Testis (tissue), 5 donors: ENCODE measurements at places on chromosomes 7 and 10. TPM values are rescaled to one million over a fixed set of nuclear protein-coding genes. Genes with fewer than 3 reads are reported as not detected.

The INMT gene
- total RNA-seq = 41.2 TPM

DNA sequence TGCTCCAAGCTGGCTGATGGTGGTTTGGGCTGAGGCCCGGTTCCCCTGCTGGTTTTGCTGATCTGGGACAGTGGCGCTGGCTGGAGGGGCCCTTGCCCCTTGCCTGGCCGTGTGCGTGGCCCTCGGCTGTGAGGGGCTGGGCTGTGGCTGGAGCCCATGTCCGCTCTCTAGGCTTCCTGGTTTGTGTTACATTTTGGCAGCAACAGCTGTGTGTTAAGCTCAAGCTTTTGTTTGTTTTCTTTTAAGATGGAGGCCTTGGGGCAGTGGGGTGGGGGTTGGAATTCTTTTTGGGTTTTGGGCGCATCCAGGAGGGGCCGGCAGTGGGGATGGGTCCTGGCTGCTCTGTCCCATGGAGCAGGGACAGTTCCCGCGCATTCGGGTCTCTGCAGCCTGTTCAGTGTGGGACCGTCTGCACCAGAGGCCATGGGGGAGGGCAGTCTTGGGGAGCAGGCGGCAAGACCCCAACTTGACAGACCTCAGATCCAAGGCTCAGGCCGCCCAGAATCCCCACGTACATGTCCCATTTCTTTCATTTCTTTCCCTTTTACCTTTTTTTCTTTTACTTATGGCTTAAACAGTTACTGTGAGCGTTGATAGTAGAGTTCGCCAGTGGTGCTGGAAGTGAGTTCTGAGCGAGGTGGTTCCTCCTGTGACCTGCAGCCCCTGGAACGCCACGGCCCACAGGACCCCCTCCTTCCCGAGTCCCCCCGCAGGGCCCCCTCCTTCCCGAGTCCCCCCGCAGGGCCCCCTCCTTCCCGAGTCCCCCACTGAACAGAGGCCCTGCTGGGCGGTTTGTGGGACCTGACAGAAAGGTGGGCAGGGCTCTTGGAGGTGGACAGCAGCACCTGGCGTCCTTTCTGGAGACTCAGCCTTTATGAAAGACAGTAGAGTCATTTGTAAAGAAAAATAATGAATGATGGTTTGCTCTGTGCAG lies 75.3 kb downstream of the INPP5A start:
- no peak for DNase-seq

GRCh38 chr7:156668130-156668741 lies 27.7 kb downstream of the RNF32 start:
- DNase-seq = no peak

DNA sequence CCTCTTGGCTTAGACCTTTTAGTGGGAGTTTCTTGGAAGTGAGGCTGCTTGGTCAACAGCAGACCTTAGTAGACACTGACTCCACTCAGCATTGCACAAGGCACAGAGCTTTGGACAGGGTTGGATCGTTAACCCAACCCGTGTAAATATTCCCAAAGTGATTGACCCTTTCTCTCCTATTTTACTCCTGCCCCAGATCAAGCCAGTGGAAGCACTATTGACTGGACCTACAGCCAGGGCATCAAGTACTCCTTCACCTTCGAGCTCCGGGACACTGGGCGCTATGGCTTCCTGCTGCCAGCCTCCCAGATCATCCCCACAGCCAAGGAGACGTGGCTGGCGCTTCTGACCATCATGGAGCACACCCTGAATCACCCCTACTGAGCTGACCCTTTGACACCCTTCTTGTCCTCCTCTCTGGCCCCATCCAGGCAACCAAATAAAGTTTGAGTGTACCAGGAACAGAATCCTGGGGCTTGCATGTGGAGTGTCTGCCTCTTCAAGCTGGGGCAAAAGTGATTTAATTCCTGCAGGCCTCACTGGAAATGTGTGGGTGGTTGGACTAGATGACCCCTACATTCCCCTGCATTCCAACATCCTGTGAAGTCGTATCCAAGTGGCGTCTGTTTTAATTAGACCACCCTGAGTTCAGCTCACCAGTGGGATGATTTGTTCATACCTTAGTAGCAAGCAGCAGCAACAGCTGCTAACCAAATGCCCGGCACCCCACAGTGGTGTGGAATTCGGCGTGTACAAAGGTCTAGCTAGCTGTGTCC lies 7.5 kb downstream of the CPA1 start:
- DNase-seq = no peak

DNA sequence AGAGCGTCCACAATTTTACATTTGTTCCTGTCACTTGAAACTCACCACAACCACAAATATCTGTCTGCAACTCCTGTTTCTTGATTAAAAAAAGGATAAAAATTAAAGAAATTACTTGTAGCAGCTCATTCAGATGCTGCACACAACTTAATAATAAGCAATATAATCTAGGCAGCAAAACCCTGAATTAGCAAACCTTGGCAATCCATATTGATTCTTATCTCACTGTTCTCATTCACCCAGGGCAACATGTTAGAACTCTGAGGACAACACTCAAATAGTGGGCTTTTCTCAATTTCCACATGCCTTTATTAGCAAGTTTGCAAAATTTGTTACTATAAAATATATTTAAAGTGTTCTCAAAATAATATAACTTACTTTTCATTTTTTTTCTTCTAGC lies 38.9 kb downstream of the BAZ1B start:
- DNase-seq = no peak

DNA sequence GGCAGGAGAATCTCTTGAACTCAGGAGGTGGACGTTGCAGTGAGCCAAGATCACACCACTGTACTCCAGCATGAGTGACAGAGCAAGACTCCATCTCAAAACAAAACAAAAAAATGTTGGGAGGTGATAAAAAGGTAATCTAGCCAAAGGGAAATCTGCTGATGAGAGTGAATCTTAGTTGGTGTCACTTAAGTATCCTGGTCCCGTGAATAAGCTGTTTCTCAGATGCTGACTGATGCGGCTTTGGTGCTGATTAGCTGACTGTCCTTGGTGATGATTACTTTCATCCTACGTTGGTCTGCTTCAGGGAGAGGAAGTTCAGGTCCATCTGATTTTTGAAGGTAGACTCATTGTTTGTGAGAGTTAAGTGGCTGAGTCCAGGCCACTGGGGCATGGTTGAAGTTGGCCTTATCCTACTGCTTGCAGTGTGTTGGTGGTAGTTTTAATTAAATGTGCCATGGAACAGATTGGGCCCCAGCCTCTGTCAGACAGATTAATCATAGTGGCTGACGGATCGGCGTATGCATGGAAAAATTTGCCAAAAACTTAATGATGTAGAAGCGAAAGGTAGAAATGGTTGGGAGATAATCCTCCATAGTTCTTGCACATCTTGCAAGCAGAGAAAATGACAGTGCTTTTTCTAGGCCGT lies 17.4 kb upstream of the TMEM236 start:
- no peak for DNase-seq

DNA sequence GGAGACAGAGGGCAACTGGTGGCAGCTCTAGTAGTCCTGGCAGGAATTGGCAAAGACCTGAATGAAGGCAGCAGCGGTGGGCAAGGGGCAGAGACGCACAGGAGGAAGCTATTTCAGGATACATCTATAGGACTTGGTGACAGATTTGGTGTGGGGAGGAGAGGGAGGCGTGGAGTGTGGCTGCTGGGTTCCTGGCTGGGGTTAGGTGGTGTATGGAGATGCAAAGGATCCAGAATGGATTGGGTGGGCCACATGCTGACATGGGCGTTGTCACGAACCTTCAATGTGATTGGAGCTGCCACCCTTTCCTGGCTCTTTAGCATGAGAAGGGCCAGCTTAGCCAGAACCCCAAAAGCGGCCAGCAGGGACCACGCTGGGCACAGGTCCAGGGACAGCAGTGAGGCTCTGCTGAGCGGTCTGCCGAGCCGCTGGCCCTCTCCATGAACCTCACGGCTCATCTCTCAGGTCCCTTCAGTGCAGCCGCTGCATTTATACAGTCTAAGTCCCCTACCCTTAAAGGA lies 10.2 kb upstream of the ADCY1 start:
- no peak for DNase-seq

- DNase-seq = no peak
Observed at GRCh38 chr7:79332091-79332490, 121.4 kb downstream of the MAGI2 start.

- no peak for DNase-seq
Observed at GRCh38 chr7:85178531-85179298, 8.1 kb downstream of the SEMA3D start.

DNA sequence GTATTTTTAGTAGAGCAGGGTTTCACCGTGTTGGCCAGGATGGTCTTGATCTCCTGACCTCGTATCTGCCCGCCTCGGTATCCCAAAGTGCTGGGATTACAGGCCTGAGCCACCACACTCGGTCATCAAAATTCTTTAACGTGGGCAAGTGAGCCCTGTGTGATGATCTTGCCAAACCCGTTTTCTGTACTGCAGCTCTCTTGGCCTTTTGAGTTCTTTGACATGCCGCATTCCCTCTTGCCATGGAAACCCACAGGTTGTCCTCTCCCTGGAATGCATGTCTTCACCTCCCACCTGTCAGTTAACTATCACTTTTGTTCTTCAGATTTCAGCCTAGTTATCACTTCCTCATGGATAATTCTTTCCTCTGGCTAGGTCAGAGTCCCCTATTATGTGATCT lies 5.0 kb downstream of the NUP205 start:
- DNase-seq = no peak

The SPAG6 gene
- 103 TPM for total RNA-seq

- no peak for DNase-seq
Observed at GRCh38 chr10:8242295-8242872, 187.9 kb downstream of the GATA3 start.

GRCh38 chr7:13262929-13263530 lies 575.6 kb downstream of the ARL4A start:
- no peak for DNase-seq

DNA sequence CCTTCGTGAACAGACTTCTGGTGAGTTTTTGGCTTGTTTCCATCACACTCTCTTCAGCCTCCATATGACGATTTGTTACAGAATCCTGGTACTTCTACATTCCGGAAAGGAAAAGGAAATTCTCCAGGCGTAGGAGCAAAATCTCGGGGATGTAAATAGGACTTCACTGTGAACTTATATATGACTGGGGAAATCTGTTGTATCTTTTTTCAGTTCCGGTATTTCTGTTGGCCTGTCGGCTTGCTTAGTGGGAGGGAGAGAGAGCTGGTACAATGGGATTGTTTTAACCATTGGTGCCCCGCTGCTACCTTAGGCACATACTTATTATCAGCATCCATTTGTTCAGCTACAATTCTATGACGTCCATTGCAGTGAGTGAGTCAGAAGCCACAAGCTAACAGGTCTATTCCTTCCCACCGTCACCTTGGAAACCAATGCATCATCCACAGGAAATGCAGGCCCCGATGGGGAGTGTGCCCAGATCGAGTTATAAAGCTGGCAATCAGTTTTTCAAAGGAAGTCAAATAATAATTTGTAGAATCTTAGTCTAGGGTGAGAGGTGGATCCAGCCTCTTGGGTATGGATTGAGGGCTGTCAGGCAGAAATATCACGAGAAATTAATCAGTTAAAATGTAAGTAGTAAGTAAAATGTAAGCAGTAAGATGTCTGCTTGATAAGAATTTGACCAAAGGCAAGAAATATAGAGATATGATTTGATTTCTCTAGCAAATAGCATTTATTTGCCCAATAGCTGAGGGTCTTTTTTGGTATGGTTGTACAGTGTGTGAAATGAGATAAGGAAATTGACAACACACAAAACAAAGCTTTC lies 92.0 kb upstream of the MKLN1 start:
- DNase-seq = no peak

The CPEB3 gene
- total RNA-seq = 19.4 TPM

- DNase-seq = peak; percentile 37
Observed at GRCh38 chr7:98872328-98872924, 2.6 kb upstream of the TMEM130 start.

The DUS4L gene
- total RNA-seq = 30.2 TPM

The EPHA1 gene
- 8.5 TPM for total RNA-seq

- peak; percentile 60 for DNase-seq
Observed at GRCh38 chr7:77799078-77799964, 748 bp downstream of the PHTF2 start.

The CNPY1 gene
- 0.47 TPM for total RNA-seq

DNA sequence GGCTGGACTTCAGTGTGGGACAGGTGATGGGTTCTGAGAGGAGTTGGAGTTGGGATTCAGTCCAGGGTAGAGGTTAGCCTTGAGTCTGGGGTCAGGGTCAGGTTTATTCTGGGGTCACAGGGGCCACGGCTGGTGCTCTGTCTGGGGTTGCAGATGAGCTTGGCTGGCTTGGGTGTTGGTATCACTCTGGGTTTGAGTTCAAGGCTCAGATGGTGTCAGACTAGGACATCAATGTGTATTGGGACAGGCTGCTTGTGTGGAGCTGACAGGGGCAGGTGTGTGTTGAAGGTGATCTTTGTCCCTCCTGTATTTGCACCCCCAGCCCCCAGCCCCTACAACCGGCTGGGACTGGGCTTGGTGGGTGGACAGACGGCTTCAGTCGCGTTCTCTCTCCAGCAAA lies 26.8 kb downstream of the TMEM270 start:
- DNase-seq = no peak

The CALY gene
- 35.5 TPM for total RNA-seq

GRCh38 chr10:89600041-89600440 lies 45.0 kb downstream of the PANK1 start:
- DNase-seq = no peak

The NUTM2E gene
- 0.16 TPM for total RNA-seq

GRCh38 chr7:69742237-69742636 lies 144.0 kb downstream of the AUTS2 start:
- no peak for DNase-seq

GRCh38 chr7:102874166-102874829 lies 38.5 kb upstream of the LRRC17 start:
- DNase-seq = no peak

The SSC4D gene
- total RNA-seq = 2.3 TPM

GRCh38 chr10:91557651-91558111 lies 75.2 kb downstream of the PPP1R3C start:
- no peak for DNase-seq

The GOT1 gene
- 38.3 TPM for total RNA-seq

GRCh38 chr7:130417213-130417612 lies 23.6 kb downstream of the CEP41 start:
- DNase-seq = no peak

GRCh38 chr7:99004216-99004615 lies 125.9 kb downstream of the TRRAP start:
- peak; percentile 6 for DNase-seq

GRCh38 chr10:73916761-73917470 lies 6.0 kb downstream of the PLAU start:
- DNase-seq = no peak

GRCh38 chr10:100579261-100580090 lies 43.7 kb downstream of the HIF1AN start:
- no peak for DNase-seq
